CD4-positive, alpha-beta T cell treated with Interleukin-4 for 1 hour (primary cell): ENCODE measurements at places on chromosomes 11 and 22.

DNA sequence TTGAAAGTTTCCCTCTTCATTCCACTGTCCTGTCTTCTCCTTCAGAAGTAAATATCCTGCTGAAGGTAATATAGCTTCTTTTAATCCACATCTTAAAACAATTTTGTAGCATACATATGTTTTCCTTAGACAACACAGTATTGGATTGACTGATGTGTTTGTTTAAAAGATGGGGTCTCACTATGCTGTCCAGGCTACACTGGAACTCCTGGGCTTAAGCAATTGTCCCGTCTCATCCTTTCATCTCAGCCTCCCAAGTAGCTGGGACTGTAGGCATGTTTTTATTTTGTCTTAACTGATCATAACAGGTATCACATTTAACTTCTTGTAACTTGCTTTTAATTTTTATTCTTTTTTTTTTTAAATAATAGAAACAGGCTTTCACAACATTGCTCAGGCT lies 55.9 kb downstream of the MRTFA start:
- no peak for DNase-seq

DNA sequence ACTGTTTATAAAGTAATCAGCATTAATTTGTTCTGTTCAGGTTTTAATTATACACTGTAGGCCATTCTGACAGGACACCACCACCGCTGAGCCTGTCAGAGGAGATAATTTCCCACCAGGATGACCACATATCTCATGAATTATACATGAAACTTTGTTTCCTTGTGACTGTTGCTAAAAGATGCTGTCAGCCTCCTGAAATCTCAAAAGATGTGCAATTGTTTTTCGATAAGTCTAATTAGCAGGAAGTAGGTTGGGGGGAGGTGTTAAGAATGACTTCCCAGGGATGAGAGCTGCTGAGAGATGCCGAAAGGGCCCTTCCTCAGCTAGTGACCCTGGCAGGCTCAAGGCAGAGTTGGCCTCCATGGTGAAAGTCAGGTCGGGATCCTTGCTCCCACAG lies 485.4 kb downstream of the SOX6 start:
- DNase-seq, result no peak

DNA sequence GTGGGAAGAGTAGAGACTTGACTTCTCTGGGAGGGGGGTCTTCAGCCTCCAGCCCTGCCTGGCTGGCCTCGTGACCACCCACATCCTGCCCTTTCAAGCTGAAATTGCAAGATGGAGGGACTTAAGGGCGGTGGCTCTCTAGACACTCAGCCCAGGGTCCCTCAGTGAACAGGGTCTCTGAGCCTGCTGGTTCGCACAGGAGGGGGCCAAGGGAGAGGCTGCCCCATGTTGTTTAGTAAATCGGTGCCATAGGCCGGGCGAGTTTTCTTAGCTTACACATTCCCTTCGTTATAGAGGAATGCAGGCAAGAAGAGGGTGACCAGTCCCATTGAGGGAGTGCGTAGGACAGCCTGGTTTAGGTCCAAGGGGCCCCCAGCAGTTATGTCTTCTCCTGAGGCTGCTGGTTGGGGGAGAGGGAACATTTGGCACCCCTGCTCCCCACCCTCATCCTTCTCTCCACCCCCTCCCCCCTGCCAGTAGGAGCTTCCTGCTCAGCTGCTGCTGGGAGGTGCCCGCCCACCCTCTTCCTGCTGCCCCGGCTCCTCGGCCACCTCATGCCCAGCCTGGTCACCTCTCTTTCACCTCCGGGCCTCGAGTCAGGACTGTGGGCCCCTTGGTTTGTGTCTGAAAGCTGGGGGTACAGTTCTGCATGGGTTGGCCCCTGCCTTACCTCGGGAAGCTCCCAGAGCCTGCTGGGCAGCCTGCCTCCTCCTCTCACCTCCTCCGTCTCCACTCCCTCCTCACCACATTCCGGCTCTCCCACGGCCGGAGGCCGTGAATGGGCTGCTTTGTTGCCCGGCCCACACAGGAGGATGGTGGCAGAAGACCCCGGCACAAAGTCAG lies 3.9 kb downstream of the FRMD8 start:
- no peak for DNase-seq

DNA sequence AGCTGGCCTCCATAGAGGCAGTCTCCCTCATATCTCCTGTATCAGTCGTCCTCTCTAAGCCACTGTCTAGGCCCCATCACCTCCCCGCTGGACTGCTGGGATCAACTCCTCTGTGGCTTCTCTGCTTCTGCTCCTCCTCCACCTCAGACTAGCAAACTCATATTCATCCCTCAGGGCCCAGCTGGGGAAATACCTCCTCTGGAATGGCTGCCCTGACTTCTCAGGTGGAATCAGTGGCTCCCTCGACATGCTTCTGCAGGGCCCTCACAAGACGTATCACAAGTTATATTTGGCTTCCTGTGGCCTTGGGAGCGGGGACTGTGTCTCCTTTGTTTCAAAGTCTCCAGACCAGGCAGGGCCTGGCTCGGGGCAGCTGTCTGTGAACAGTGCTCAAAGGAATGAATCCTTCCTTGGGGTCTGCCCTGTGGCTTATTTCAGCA lies 10.0 kb downstream of the SLC29A2 start:
- DNase-seq, result no peak

DNA sequence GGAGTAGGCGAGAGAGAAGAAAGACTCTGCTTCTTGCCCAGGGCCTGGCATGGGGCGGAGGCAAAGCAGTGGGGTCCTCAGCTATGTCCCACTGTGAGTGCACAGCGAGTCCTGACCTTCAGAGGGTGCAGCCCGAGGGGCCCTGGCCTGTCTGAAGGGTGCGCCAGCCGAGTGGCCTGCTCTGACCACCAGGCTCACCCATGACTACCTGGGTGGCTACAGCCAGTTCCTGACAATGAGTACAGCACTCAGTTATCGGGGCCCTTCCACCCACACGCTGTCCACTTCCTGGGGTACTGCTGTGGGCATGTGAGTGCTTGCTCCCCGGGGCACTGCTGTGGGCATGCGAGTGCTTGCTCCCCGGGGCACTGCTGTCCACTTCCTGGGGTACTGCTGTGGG lies 74.1 kb upstream of the B3GAT1 start:
- DNase-seq, result no peak

- DNase-seq, result no peak
Observed at GRCh38 chr22:37559521-37559900, 769 bp upstream of the CDC42EP1 start.

DNA sequence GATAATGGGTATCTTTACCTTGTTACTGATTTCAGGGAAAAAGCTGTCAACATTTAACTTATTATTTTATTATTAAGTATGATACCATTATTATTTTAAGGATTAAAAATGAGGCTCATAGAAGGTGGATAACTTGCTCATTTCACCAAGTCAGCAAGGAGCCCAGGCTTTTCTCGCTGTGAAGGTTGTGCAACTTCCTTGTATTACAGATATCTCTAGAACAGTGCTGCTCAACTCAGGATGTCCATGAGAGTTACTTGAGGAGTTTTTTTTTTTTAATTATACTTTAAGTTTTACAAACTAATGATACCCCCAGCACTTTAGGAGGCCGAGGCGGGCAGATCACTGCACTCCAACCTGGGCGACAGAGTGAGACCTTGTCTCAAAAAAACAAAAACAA lies 98.2 kb downstream of the INSC start:
- no peak for DNase-seq

DNA sequence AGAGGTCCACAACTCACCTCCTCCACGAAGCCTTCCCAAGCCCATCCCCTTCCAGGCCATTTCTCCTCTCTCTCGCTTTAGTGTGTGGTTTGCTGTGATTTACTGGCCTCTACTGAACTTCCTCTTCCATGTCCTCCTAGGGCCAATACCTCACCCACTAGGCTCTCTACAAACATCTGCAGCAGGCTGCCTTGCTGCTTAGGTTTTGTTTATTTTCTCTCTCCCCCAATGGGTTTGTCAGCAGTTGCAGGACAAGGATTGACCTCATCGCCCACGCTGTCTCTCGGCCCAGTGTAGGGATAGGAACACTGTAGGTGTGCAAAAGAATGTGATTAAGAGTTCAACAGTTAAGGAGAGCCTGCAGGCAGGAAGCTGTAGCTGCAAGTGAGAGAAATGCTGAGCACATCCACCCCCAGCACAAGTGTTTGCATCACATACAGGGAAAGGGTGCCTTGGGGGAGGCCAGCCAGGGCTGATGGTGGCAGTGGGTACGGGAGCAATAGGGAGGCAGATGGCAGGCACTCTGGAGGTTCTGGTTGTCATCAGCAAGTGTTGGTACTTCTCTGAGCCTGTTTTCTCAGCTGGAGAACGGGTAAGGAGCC lies 1.4 kb downstream of the PC start:
- DNase-seq, result no peak

GRCh38 chr11:8867931-8868631 lies 42.9 kb upstream of the AKIP1 start:
- DNase-seq, result no peak

DNA sequence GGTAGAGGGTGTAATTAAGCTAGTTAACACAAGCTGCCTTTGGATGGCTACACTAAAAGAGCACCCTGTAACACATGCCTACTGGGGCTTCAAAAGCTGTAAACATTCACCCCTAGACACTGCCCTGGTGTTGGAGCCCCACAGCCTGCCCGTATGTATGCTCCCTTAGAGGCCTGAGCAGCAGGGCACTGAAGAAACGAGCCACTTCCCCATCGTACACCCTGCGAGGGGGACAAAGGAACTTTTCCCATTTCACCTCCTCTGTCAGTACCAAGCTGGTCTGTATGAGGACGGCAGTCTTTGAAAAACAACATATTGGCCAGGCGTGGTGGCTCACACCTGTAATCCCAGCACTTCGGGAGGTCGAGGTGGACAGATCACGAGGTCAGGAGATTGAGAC lies 77.0 kb downstream of the MAML2 start:
- DNase-seq, result no peak

DNA sequence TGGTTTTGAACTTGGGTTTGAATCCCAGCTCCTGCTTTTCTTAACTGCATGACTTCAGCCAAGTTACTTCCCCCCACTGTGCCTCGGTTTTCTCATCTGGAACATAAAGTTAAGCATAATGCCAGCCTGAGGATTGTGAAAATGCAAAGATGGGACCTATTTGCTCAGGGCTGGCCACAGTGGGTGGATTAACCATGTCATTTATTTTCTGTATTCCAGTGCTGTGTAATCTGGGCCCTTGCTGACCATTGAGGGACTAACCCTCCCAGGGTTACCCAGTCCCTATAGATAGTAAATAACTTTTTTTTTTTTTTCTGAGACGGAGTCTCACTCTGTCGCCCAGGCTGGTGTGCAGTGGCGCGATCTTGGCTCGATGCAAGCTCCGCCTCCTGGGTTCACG lies 1.5 kb upstream of the VPREB3 start:
- DNase-seq, result no peak

- no peak for DNase-seq
Observed at GRCh38 chr22:50061141-50061823, 3.2 kb upstream of the TTLL8 start.

- no peak for DNase-seq
Observed at GRCh38 chr22:24992946-24993345, 40.4 kb downstream of the KIAA1671 start.

- DNase-seq, result no peak
Observed at GRCh38 chr11:35850191-35850590, 93.7 kb upstream of the LDLRAD3 start.

DNA sequence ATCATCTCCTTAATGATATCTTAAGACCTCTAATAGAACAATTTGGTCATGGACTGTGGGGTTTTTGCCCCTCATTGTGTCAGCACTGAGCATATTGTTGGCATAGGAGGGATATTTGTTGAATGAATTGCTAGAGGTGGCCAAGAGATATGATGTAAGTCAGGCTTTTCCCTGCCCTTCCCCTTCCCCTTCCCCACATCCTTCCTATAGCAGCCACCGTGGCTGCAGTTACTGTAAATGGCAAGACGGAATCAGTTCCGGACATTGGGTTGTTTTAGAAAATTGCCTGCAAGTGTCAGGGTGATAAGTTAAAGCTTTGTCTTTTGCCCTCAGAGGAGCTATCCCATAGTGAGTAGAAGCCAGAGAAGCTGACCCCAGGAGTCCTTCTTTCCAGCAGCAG lies 23.0 kb downstream of the LIMK2 start:
- DNase-seq, result no peak

DNA sequence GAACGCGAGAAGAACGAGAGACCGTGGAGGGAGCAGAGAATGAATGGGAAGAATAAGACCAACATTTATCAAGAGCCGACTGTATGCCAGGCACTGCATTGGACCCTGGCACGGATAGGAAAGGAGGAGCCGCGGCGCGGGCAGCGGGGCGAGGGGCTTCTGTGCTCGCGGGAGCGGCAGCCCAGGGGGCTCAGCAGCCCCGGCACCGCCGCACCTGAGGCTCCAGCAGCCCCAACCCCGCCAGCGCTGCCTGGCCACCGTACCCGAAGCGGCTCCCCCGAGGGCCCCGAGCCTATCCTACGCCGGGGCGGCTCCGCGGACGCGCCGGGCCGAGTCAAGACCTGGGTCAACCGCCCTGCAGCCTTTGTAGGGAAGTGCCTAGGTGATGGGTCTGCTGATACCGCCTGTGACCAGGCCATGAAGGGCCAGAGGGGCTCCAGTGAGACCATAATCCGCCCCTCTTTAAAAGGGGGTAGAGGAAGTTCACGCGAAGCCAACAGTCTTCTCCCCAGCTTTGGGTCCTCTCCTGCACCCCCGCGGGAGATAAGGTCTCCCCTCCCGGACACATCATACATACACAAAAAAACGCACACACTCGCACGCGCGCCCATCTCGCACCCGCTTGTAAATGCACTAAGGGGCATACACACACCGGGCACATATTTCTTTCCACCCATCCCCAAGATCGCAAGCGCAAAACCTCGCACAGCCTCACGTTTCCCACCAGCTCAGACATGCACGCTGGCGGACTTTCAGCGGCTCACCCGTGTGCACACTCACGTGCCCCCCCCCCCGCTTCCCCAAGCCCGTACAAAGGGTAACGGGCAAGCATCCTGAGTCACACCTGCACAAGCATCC lies 935 bp upstream of the RTN4RL2 start:
- no peak for DNase-seq
